ENCODE measurements at places on chromosomes 12 and 14.

DNA sequence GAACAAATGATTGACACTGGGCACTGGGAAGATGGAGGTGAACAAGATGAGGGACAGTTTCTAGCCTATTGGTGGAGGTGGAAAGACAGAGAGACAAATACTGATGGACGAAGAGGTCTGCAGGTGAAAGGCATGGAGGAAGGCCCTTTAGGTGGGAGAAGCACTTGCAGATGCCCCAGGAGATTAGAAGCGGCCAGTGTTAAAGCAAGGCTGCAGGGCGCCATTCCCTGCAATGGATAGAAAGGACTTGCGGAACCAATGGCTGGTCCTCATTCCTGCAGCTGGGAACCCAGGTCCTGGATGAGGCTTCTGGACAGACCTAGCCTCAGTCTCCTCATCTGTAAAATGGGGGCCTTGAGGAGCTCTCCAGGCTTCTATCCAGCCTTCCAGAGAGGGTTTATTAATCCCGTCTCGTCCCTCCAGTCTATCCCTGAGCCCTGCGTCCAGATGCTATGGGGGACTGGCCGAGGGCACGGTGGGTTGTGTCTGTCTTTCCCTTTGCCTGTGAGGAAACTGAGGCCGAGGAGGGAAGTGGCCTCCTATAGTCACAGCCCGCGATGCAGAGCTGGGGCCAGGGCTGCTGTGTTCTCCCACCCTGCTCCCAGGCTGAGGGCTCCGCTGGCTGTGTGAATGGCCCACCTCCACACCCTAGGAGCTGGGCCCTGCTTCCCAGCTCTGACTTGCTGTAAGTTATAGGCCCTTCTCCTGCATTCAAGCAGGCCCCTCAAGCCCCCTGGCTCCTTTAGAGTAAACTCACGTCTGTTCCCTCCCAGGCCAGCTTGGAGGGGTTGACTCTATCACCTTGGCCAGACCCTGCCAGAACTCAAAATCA, 33.0 kb downstream of the CYP46A1 start:
- no peak for DNase-seq

- DNase-seq = no peak
Observed at GRCh38 chr14:76830556-76830955, 4.3 kb downstream of the LRRC74A start.

DNA sequence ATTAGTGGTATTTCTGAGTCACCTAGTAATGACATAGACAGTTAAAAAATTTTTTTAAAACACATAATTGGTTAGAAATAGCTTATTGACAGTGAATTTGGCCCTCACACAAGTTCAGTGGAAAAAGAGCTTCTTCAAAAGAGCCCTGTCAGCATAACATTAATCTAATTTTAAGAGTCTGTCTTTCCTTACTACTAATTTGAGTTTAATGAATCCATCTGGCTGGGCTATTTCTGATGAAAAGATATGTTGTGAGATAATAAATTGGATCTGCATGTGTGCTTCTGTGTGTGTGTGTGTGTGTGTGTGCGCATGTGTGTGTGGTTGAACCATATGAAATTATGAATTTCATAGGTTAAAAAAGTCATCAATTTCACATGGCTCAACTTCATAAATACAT, 1045.2 kb downstream of the FLRT2 start:
- no peak for DNase-seq

GRCh38 chr14:86404989-86405649, 875.2 kb downstream of the FLRT2 start:
- peak; percentile 2 for DNase-seq

Measured in fibroblast of skin of back (primary cell).